ENCODE measurements at places on chromosomes 1 and 21. TPM values are rescaled to one million over a fixed set of nuclear protein-coding genes. Genes with fewer than 3 reads are reported as not detected.

OR10K1 gene
- total RNA-seq = not detected

ZNF593OS gene
- total RNA-seq = not detected

PTPRF gene
- total RNA-seq = 176 TPM

PRPF38B gene
- total RNA-seq = 41.0 TPM

RBP7 gene
- total RNA-seq = 8.5 TPM

PCP4L1 gene
- total RNA-seq = 8.9 TPM

FNBP1L gene
- 40.6 TPM for total RNA-seq
